ENCODE measurements at places on chromosomes 12 and 14. TPM values are rescaled to one million over a fixed set of nuclear protein-coding genes. Genes with fewer than 3 reads are reported as not detected.

TAS2R19 gene
- total RNA-seq, result 2.2 TPM

- DNase-seq, result peak; percentile 13
Measured at GRCh38 chr14:100780646-100781355, 45.1 kb upstream of the MEG3 start.

DNA sequence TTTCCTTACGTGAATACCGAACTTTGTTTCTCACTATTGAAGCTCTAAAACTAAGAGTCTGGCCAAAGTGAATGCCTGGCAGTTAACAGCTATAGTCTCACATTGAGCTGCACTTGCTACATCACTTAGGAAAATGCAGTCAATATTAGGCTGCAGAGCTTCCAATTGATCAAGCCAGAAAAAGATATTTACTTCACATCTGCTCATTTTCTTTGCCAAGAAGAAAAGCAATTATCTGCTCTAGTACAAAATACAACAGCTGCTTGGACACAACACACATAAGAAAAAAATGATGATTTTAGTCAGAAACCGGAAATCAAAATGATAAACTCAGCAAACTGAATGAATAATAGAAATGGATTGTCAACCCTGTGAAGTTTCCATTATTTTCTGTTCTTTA lies 45.4 kb downstream of the TMTC1 start:
- DNase-seq, result no peak

DNA sequence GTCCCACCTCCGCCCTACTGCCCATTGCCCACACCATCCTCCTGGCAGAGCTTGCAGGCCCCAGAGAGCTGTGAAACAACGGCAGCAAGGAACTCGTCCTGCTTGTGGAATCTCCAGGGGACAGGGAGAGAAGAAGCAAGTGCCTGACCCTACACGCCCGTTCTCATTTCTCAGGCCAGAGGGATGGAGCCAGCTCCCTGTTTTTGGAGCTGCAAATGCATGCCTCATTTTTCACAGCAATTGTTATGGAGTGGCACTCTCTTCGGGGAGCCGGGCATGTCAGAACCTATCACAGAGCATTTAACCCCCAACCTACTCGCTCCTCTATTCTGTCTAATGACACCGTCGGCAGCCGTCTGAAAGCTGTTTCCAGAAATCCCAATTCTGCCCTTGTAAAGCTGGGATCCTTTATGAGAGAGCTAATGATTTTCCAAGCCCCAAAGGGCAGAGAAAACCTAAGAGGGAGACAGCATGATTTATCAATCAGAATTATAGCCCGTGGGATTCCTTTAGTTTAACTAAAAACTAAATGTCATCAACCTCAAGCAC lies 222.3 kb upstream of the NOS1 start:
- no peak for DNase-seq

BTBD6 gene
- 51.3 TPM for total RNA-seq

DNA sequence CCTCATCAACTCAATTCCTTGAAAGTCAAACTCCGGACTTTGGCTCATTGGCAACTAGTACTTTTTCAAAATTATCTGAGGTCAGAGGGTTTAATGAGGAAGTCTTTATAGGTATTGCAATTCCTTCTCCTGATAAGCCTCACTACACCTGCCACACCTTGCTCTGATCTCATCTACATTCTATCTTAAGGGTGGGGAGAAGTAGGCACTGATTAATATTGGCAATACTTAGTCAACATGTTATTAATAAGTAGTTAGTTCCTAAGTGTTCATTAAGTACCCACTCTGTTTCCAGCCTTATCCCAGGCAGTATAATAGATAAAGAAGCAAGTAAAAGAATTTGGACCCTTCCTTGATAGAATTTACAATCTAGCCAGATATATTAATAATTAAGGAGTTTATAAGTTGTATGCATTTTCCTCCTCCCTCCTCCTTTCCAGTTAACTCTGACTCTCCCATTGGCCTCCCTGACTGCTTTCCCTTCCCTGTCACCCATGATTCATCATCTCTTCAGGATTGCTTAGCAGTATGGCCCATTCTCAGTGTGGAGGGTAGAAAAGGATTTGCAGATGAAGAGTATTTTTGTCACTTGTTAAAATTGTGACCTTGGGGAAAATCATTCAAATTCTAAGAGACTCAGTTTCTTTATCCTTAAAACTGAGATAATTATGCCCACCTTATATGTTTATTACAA lies 231.0 kb upstream of the ATP2B1 start:
- DNase-seq, result no peak

All from activated naive CD8-positive, alpha-beta T cell treated with anti-CD3 and anti-CD28 coated beads, Interleukin-2, amount 10 ng/mL, durations not matched to agents 7 days and 5 days (primary cell).